ENCODE measurements at places on chromosomes 4 and X. TPM values are rescaled to one million over a fixed set of nuclear protein-coding genes. Genes with fewer than 3 reads are reported as not detected.

The HSFX2 gene
- 0.65 TPM for total RNA-seq

The KIF4A gene
- total RNA-seq = 1.9 TPM

The PFKFB1 gene
- total RNA-seq = 16.3 TPM

The SORBS2 gene
- total RNA-seq = 59.0 TPM

The SLITRK4 gene
- 13.5 TPM for total RNA-seq

The MID1 gene
- total RNA-seq = 7.5 TPM

The KLKB1 gene
- not detected for total RNA-seq

The GPC3 gene
- total RNA-seq = 61.8 TPM

The KCTD8 gene
- 0.44 TPM for total RNA-seq

The LDB2 gene
- 25.5 TPM for total RNA-seq

The TMEM129 gene
- total RNA-seq = 21.0 TPM

The SASH3 gene
- total RNA-seq = 76.3 TPM

The PASD1 gene
- not detected for total RNA-seq

The ADAMTS3 gene
- 4.4 TPM for total RNA-seq

The FAM9C gene
- not detected for total RNA-seq

The NHS gene
- 5.8 TPM for total RNA-seq

The H2AZ1 gene
- 131 TPM for total RNA-seq

The RAB39B gene
- total RNA-seq = 0.51 TPM

The NIPAL1 gene
- total RNA-seq = 0.22 TPM

The OPN1MW gene
- not detected for total RNA-seq

The SHROOM3 gene
- total RNA-seq = 0.33 TPM

Measured in subcutaneous adipose tissue (tissue), 4 donors.